ENCODE measurements at places on chromosomes 7 and 10.
A peak's percentile ranks its signal among the peaks of the same experiment; 100 is the strongest.

DNA sequence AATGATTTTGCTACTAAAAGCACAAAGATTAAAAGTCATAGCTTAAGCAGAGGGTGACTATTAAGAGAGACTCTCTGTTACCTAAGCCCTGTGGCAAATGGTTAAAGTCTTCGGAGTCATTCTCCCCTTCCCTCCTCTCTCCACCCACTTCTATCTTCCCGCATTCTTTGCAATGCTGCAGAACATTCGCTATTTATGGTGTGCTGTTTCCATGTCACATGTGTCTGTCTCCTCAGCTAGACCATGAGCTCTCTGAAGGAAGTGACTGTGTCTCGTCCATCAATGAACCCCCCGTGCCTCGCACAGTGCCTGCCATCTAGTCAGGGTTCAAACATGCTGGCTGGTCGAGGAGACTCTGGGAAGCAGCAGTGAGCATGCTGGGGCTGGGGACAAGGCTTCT is 272.4 kb downstream of the USP6NL start:
- no peak for DNase-seq

DNA sequence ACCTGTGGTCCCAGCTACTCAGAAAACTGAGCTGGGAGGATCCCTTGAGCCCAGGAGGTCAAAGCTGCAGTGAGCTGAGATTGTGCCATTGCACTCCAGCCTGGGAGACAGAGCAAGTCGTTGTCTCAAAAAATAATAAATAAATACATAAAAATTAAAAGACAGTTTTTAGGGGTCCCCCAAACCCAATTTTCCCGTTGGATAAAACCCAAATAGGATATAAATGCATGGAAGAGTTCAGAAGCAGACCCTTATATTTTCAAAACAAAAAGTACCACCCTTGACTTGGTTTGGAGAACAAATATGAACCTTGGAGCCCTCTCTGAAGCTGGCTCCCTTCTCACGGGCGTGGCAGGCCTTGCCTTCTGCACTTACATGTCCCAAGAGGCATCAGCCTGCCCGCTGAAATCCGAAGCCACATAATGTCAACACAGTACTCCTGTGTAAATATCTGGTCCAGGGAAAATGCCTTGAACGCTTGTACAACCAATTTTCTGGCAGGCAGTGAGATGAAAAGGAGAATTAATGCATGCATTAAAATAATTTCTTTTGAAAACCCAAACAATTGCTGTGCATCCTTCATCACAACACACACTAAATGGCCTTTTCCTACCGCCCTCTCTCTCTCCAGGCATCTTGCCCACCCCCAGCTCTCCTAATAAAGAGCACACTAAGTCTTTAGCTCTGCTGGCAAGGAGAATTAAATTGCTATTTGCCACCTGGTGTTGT is 46.4 kb upstream of the PARD3 start:
- DNase-seq: no peak

DNA sequence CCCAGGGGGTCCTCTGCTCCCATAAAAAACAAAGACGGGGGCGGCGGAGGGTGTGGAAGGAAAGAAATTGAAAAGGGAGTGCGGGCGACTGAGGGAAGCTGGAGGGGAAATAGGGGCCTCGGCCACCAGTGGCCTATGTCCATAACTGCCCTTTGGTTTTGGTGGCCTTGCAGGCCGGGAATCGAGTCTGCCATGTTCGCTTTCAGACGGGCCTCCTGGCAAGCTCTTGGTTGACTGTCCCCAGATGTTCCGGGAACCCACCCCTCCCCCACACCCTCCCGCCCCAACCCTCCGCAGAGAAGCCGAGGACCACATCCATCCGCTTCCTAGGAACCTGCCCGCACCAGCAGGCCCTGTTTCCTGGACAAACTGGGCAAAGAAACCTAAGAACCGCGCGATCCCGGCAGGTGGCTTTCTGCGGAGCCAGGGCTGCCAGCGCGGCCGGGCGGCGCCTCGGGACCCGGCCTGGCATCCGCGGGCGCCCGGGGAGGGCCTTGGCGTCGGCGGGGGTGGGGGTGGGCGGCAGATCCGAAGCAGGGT is 20.0 kb upstream of the GATA3 start:
- no peak for DNase-seq

DNA sequence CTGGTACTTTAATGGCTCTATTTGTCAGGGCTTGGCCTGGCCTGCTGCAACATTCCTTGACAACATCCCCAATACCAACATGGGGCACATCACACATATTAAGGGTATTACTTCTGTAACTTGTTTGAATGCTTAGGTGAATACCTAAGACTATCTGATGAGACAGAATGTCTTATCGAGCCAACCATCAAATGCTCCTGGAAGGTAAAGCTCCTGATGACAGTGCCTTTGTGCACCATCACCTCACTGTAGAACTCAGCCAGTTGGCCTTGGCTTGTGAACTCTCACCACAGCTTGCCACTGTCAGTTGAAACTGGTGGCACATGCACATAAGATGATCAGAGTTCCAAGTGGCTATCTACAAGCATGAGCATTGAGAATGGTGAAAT is 3.7 kb upstream of the MYO1G start:
- no peak for DNase-seq

GRCh38 chr7:133484086-133484485 is 231.2 kb downstream of the EXOC4 start:
- no peak for DNase-seq

GRCh38 chr7:129740574-129741410 is 129.3 kb downstream of the NRF1 start:
- no peak for DNase-seq

DNA sequence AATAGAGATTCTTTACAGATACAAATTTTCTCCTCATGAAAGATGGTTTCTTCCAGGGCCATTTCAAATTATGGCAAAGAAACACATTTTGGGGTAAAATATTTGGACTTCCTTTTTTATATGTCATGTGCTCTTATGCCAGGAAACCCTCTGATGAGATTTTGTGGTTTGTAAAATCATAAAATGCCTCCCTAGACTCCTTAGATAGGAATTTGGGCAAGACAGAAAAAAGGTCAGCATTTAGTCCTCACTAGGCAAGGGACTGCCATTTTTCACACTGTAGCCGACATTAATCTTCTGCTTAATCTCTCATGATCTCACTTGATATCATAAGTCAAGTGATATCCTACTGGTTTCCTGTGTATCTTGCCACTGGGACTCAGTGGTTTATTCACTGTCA is 286.4 kb downstream of the ARHGAP12 start:
- DNase-seq: no peak

DNA sequence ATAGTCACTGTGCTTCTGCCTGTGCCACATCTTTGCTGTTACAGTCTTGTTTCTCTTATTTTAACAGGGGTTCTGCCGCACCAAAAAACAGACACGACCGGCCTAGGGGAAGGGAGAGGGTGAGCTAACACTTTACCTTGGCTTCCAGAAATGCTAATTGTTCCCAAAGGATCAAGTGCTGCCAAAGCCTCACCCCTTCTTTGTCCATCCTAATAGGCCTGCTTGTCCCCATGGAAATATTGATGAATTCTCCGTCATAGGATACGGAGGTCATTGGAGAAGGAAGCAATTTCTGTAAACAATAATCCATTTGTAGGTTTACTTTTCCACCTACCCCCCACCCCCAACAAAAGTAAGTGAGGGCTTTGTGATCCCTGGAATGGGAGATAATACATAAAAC is 567.3 kb downstream of the KCNMA1 start:
- no peak for DNase-seq

- DNase-seq: no peak
Measured at GRCh38 chr7:112584290-112584689, 103.5 kb downstream of the LSMEM1 start.

- DNase-seq: no peak
Measured at GRCh38 chr10:50567384-50567783, 56.4 kb downstream of the SGMS1 start.

GRCh38 chr10:58854811-58855210 is 321.6 kb upstream of the PHYHIPL start:
- DNase-seq: no peak

DNA sequence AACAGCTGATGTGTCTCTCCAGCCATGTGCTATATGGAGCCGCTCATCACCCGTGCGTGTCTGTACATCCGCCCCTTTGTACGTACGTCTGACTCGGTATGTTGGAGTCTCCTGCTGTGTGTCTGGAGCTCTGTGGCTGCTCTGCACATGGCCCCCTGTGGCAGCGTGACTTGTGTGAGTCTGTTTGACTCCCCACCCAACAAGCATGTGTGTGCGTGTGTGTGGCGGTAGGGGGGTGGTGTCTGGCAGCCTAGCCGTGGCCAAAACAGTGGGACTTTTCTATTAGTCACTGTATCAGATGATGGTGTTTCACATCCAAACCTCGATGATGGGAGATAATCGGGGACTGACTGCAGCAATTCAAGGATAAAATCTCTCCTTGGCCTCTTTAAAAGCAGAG is 94.1 kb downstream of the COL13A1 start:
- peak; percentile 64 for DNase-seq

GRCh38 chr10:132429281-132430230 is 32.6 kb downstream of the PWWP2B start:
- DNase-seq: no peak

- no peak for DNase-seq
Measured at GRCh38 chr10:116766837-116767634, 24.7 kb upstream of the HSPA12A start.

DNA sequence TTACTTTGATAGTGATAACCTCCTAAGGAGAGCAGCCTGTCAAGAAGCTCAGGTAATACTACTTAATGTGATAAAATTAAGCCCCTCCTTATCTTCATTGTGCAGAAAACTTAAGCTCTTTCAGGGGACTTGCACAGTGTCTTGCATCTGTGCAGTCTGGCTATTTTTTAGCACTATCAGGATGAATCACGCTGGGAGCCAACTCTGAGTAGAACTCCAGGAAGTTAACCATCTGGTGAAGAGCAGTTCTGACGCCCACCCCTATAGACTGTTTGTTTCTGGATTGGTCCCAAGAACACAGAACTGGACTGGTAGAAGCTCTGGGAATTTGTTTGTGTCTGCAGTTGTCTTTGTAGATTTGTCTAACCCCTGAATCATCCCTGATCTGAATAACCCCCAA is 41.9 kb downstream of the AGK start:
- peak; percentile 81 for DNase-seq

DNA sequence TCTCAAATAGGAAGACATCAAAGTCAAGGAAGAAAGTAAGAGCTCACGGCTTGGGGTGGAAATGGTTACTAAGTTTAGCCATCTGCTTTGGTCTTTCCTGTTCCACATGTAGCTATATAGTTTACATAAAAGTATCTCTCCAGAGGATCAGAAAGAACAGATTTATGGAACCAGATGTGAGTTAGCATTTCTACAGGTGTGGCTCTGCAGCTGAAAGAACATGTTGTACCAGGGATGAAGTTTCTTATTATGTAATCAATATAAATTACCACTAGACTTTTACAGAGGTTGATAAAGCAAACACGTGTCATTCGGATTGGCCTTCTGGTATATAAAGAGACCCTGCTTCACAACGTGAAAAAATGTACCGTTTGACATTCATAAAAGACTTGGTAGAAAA is 19.9 kb downstream of the CALD1 start:
- no peak for DNase-seq
